Hindlimb muscle (tissue), 1 donor: ENCODE measurements at places on chromosomes 11 and 22. TPM values are rescaled to one million over a fixed set of nuclear protein-coding genes. Genes with fewer than 3 reads are reported as not detected.
A peak's percentile ranks its signal among the peaks of the same experiment; 100 is the strongest.

The PLEKHA7 gene
- polyA plus RNA-seq = 5.7 TPM

- no peak for DNase-seq
These were observed 49.7 kb downstream of the RBFOX2 start for GRCh38 chr22:35978889-35979288.

- DNase-seq = no peak
These were observed 269.9 kb downstream of the TBC1D22A start for GRCh38 chr22:47032091-47032943.

DNA sequence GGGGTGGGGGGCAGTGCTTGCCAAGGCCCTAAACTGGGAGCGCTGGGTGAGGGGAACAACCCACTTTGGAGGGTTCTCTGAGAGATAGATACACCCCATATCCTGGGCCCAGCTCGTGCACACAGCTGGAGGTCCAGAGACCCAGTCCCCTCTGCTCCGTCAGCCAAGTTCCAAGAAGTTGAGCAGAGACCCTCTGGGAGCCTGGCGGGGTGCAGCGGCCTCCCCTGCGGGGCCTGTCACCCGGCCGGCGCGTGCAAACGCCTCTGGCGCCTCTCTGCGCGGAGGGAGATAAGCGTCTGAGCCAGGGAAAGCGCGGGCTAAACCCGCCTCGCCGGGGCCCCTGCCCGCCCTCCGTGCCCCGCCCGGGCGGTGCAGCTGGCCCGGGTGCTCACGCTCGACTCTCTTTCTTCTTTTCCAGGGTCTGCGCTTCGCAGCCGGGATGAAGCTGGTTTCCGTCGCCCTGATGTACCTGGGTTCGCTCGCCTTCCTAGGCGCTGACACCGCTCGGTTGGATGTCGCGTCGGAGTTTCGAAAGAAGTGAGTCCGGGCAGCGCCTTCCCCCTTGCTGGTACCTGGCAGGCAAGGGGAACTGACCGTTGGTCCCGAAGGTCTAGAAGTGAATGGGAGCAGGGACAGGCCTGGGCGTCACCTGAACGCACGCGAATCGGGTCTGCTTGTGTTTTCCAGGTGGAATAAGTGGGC is 540 bp downstream of the ADM start:
- DNase-seq = no peak

The MYBPC3 gene
- 0.49 TPM for polyA plus RNA-seq

The RELT gene
- polyA plus RNA-seq = 3.6 TPM

The SPDYC gene
- polyA plus RNA-seq = not detected

DNA sequence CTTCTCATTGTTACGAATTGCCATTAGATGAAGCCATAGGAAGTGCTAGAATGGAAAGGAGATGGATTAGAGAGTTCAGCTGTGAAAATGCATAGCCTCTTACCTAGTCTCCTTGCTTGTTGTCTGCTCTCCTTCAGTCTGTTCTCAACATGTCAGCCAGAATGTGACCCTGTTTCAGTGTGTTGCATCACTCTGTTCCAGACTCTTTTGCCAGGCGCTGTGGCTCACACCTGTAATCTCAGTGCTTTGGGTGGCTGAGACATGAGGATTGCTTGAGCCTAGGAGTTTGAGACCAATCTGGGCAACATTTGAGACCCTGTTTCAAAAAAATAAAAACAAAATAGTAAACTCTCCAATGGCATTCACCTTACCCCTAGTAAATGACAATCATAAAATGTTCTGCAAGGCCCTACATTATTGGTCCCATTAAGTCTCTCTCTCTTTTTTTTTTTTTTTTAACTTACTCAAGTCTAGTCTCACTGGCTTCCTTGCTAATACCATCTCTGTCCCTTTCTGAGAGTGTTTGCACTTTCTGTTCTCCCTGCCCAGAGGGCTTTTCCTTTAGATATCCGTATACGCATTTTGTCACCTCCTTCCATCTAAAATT is 39.4 kb downstream of the CYP2R1 start:
- DNase-seq = no peak

The DCUN1D5 gene
- polyA plus RNA-seq = 33.5 TPM

The KRTAP5-9 gene
- polyA plus RNA-seq = not detected

DNA sequence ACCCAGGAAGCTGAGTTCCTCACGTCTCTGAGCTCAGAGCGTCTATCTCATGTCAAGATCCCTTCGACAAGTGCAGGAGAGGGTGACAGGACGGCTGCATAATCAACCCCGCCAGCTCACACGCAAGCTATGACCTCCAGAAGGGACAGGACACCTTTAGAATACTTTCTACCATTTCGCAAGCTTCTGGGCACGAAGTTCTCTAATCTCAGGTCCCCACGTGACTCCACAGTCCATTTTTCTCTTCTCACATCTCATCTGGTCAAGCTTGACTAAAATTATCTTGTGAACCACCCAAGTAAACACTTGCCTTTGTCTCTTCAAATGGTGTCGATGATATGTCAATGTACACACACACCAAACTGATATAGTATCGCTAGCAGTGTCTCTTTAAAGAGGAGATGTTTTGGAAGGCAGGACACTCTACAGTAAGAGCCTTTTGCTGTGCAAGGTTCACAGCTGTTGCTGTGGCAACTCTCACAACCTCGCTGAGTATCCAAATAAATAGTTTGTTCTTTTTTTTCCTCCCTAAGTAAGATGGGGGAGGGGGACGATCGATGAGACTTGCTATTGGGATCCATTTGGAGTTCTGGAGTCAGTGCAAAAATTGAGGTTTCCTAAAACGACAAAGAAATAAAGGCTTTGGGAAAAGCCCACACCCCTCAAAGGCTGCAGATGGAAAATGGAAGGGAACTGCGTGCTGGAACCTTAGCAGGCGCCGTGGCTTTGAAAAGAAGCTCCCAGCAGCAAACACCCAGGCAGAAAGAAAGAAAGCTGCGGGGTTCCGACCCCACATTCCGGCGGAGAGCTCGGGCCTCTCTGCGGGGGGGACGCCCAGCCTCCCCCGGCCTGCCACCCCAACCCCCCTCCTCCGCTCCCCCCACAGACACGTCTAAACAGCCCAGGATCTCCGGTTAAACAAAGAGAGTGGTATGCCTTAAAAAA is 215.4 kb upstream of the UBASH3B start:
- DNase-seq = peak; percentile 58

The MISFA gene
- 8.1 TPM for polyA plus RNA-seq

DNA sequence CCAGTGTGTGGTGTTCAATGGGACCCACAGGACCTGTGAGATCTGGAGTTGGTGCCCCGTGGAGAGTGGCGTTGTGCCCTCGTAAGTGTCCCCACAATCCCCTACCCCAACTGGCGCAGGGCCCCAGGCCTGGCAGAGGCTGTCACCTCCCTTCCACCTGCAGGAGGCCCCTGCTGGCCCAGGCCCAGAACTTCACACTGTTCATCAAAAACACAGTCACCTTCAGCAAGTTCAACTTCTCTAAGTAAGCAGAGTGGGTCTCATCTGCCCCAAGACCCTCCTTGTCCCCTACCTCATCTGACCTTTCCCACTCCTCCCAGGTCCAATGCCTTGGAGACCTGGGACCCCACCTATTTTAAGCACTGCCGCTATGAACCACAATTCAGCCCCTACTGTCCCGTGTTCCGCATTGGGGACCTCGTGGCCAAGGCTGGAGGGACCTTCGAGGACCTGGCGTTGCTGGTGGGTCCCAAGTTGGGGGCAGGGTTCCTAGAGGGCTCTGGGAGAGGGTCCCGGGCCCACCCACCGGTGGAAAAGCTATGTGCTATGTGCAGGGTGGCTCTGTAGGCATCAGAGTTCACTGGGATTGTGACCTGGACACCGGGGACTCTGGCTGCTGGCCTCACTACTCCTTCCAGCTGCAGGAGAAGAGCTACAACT is 8.1 kb downstream of the P2RX6 start:
- DNase-seq = no peak

GRCh38 chr11:117026593-117027330 is 71.5 kb downstream of the SIK3 start:
- no peak for DNase-seq

DNA sequence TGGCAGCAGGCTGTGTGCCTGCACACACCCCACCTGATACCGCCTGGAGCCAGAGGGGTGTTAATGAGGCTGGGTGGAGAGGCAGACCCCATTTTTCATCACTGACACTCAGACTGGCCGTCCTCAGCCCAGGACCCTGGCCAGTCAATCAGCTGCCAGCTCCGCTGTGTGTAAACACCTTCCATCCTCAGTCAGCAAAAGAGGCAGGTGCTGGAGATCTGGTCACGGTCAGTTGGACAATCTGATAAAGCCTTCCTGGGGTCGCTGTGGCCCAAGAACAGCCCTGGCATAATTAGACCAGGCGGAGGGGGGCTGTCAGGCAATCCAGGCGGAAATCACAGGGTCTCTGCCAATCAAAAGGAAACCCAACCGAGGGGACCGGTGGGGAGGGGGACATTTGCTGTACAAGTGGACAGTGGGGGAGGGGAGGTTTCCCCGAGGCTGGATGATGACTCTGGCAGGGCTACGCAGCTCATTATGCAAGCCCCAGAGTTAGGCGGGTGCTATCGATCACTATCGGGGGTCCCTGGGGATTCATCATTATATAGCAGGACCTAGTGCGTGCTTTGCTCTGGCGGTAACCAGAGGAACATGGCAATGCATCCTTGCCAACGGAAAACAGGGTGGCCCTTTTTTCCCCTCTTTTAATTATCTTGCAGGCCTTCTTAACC is 72.9 kb downstream of the ABTB2 start:
- no peak for DNase-seq

DNA sequence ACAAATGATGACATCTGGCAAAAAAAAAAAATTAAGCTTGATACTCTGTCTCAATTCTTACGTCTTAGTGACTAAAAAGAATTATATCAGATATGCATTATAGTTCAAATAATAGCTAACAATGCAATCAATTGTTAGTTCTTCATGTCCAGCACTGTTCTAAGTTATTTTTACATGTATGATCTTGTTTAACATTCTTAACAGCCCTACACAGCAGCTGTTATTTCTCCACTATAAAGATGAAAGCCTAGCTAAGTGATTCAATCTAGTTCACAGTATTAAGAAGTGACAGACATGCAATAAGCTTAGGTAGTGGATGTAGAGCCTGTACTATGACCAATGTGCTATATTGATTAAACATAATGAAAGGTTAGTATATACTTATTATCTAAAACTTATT is 4.1 kb downstream of the ZNF214 start:
- DNase-seq = no peak

DNA sequence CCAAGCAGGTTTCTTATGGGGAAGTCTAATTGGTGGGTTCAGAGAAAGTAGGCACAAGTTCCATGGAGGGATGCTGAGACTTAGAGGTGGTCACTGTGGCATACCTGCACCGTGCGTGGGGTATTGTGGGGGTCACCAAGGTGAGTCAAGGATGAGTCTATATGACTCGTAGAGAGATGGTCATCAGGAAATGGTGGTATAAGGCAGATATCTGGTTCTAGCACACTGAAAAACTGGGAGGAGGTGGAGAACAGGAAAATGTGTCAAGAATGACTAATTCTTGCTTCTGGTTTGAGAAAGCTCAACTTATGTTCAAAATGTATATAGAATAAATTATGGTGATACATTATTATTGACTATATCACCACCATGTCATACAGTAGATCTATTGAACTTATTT is 258.1 kb downstream of the RAB38 start:
- no peak for DNase-seq

- no peak for DNase-seq
These were observed 7.7 kb downstream of the SCN2B start for GRCh38 chr11:118168751-118169150.

The MAPK1 gene
- 126 TPM for polyA plus RNA-seq

GRCh38 chr11:85602526-85603213 is 24.5 kb downstream of the DLG2 start:
- no peak for DNase-seq

DNA sequence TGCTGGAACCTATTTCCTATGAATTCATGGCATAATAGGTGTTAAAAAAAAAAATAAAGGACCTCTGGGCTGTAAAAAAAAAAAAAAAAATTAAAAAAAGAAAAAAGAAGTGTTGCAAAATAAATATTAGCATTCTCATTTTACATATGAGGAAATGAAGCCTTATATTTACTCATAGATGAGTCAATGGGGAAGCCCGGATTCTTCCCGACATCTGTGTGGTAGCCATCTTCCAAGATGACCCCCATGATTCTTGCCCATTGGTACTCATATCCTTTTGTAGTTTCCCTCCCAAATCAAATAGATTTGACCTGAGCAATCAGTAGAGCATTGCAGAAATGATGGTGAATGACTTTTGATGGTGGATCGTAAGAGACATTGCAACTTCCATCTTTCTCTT is 3.0 kb upstream of the SWAP70 start:
- no peak for DNase-seq

- DNase-seq = no peak
These were observed 461.6 kb downstream of the ETS1 start for GRCh38 chr11:128125723-128126122.

The MUC5AC gene
- not detected for polyA plus RNA-seq

DNA sequence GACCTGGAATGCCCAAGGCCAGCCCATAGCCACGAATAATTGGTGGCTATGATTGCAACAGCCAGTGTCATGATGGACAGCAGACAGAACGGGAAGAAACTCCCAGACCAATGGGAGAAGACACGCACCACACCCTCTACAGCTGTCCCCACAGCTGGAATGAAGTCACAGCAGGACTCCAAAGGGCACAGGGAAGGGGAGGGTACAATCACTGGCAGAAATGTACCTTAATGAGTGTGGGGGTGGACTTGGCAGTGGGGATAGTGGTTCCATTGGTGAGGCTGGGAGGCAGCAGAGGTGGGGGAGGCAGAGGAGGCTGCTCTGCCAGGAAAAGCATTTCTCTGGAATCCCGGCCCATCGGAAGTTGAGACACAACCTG is 52.9 kb downstream of the SGSM3 start:
- DNase-seq = no peak

DNA sequence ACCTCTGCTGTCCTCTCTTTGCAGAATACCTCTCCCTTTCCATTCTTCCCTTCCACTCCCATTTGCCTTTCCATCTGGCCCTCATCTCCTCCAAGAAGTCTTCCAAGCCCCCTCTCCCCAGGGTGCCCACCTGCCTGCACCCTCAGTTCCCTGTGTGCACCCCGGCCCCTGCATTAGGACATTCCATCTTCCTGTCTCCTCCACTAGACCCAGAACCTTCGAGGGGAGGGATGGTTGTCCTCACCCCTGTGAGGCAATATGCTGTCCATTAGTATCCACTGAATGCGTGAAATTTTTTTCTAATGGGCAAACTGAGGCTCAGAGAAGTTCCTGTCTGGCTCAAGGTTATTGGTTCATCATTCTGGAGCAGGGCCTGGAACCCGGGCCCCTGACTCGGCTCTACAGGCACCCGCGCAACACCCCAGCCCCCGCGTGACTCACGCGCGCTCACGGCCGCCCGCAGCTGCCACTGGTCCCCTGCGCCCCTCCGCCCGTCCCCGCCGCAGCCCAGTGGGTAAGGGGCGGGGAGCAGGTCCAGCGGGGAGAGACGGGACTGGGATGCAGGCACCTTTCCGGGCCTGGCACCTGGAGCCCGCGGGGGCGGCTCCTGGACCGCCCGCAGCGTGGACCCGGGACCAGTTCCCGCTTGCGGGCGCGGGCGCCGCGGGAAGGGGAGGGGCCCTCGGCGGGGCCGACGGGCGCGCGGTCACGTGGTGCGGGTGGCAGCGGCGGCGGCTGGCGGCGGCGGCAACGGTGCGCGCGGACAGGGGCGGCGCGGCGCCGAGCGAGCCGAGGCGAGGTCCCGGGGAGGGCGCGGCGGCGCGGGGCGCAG is 7.0 kb downstream of the SEPTIN3 start:
- DNase-seq = no peak
